ENCODE measurements at places on chromosomes 3 and 15.

- DNase-seq, result no peak
These were observed 38.4 kb upstream of the MEIS2 start for GRCh38 chr15:37138591-37139215.

GRCh38 chr3:39138804-39139415 is 14.5 kb downstream of the CSRNP1 start:
- DNase-seq, result no peak

DNA sequence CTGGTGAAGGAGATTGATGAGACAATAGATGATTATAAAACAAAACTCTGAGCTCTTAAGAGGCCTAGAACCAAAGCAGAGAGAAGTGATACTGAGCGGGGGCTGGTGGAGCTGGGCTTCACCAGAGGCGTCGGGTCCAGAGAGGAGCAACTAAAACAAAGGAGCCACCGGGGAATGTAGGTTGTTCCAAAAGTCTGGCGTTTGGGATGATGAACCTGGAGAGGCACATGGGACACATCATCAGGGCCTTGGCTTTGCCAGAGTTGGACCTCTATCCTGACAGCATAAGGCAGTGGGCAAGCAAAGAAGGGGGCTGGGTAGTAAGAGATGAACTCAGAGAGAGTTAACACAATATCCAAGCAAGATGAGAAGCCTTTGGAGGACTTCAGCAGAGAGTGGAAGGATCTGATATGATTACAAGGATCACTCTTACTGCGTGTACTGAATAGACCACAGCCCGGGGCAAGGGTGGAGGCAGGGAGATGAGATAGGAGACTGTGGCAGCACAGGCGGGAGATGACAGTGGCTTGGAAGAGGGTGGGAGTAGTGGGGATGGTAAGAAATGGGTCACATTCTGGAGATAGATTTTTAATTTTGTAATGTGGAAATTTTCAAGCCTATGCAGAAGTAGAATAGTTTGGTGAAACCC is 36.0 kb upstream of the RASA2 start:
- DNase-seq, result no peak

DNA sequence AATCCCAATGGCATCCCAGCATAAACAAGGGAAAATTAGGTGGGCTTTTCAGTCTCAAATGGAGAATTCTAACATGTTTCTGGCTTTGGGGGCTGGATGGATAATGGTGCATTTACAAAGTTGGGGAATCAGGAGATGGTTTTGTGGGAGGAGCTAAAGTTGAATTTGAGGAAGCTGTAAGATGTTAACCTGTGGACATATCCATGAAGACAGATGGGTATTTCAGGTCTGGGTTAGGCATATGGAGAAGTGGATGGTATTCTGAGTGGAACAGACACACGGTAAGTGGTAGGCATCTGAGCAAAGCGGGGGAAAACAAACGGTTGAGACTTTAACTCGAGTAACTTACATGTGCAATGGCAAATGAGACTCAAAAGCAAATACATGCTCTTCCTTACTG is 1.7 kb upstream of the LMLN start:
- no peak for DNase-seq

GRCh38 chr3:139538733-139539132 is 809 bp downstream of the RBP1 start:
- no peak for DNase-seq

GRCh38 chr3:177618873-177619733 is 421.8 kb upstream of the TBL1XR1 start:
- DNase-seq, result no peak
